ENCODE measurements at places on chromosomes 3 and 15.

DNA sequence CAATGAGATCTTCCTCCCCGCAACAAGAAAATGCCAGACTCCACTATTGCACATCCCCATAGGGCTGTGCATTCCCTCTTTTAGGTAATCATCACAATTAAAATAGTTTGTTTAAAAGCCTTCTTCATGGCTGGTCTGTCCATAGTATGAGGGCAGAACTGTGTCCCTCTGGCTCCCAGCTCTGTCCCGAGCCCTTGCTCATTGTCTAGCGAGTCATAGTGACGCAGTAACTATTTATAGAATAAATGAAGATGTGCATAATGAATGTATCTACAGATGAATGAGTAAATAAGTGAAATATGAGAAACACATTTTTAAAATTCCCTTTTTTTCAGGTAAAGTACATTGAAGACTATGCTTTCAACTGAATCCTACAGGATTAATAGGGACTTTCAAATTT lies 128.4 kb upstream of the TMC3 start:
- DNase-seq, result no peak

- no peak for DNase-seq
Measured at GRCh38 chr3:31903686-31904431, 77.2 kb downstream of the OSBPL10 start.

- DNase-seq, result no peak
Measured at GRCh38 chr3:193842029-193842798, 249.2 kb downstream of the OPA1 start.

- DNase-seq, result no peak
Measured at GRCh38 chr3:194999491-194999890, 271.5 kb downstream of the XXYLT1 start.

- DNase-seq, result no peak
Measured at GRCh38 chr3:133125171-133125570, 87.0 kb downstream of the TMEM108 start.

DNA sequence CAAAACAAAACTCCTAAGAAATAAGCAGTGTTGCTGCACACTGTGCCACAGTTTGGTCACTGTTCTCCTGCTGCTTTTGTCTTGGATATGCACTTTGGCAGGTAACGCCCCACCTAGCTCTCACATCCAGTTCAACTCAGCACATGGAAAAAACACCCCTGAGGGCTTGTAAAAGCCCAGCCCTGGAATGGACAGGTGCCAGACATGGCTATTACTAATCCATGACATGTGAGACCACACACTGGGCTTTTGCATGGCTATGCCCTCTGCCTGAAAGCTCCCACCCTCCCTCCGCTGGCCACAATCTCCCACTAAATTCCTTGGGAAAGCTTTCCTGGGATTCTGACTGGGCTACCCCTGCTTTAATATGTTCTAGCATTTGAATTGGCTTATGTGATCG lies 24.7 kb upstream of the ZBED2 start:
- DNase-seq, result no peak

DNA sequence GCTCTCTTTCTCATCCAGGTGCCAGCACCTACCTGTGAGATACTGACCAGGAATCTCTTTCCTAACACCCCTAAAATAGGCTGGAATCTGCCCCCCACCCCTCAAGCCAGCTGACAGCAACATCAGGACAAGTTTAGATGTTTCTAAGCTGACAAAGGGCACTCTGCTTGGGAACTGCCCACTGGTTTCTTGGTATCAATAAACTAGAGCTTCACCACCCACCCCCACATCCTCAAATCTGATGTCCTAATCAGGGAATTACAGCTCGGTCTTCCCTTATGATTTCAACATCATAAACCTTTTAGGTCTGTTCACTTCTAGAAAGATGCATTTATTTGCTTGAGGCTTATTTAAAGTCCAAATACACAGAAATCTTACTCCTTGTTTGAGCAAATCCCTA lies 34.7 kb downstream of the CEP19 start:
- no peak for DNase-seq

DNA sequence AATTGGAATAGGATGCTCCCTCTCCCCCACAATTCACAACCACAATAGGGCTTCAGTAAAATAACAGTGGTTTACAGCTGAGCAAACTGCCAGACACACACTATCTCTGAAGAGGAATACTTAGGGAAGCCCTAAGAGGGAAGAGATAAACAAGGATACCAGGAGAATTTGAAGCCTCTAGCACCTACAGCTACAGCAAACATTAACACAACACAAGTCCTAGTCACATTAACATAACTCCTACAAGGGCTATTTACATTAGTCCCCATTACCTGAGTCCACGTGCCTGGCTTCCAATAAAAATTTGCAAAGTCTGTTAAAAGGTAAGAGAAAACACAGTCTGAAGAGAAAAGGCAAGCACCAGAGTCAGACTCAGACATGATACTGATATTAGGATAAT lies 346.9 kb upstream of the CDIN1 start:
- no peak for DNase-seq

- no peak for DNase-seq
Measured at GRCh38 chr3:182979674-182980191, 605 bp downstream of the DCUN1D1 start.

- no peak for DNase-seq
Measured at GRCh38 chr15:74420193-74420905, 13.4 kb downstream of the SEMA7A start.

DNA sequence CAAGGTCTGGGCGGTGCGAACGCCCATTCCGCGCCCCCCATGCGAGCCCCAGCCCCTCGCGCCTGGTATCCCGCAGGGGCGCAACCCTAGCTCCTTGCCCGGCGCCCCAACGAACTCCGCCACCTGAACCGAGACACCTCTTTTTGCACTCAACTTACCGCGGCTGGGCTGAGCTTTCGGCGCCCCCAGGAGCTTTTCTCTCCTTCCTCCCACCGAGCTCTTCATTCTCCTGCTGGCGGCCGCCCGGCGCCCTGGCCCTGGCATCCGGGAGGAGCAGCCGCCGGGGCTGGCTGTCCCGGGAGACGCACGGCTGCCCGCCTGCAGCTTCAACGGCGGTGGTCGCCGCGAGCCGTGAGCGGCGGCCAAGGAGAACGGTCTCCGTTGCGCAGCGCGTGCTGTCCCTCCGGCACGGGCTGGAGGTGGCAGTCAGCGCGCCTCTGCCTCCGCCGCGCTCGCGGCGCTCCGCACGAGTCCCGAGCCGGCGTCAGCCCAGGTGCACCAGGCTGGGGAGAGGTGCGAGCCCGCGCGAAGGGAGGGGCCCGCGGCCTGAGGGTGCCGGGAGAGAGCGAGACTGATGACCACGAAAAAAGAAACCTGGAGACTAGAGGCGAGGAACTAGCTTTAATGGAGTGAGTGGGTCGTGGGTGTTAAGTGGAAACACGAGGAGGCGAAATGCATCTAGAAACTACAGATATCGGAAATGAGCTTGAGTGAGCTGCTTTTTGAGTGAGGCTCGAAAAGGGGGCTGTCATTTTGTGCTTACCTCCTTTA lies 621.5 kb upstream of the ZNF385D start:
- DNase-seq, result no peak

DNA sequence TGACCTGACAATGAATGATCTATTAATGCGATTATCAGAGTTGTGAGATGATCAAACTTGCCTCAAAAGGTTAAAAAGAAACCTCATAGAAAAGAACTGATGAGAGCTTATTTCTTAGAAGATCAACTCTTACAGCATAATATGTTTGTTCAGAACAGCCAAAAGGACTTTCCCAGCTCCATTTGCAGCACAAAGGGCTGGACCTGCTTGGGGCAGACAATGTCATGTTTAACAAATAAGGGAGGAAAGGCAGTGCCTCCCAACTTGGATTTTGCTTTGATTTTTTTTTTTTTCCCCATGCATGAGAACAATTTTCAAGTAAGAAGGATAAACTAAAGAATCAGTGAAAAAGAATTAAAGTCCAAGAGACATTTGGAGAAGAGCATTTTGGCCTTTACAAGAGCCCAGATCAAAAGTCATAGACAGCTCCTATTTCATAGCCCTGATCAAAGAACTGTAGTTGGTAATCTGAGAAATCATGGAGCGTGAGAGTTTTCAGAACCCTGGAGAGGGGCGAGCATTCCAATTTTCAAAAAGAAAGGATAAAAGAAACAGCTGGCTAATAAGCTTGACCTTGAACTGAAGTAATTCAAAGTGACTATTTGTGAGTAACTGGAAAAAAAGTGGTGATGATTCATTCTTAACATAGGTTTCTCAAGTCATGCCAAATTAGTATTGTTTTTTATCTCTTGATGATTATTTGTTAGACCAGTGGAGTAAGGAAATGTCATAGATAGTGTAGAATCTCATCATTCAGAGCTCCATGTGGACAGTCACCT lies 136.0 kb upstream of the CFAP20DC start:
- DNase-seq, result no peak

GRCh38 chr15:40630313-40630712 lies 36.3 kb downstream of the KNL1 start:
- DNase-seq, result no peak

- DNase-seq, result peak; percentile 20
Measured at GRCh38 chr3:179323197-179324110, 623 bp downstream of the ZNF639 start.

DNA sequence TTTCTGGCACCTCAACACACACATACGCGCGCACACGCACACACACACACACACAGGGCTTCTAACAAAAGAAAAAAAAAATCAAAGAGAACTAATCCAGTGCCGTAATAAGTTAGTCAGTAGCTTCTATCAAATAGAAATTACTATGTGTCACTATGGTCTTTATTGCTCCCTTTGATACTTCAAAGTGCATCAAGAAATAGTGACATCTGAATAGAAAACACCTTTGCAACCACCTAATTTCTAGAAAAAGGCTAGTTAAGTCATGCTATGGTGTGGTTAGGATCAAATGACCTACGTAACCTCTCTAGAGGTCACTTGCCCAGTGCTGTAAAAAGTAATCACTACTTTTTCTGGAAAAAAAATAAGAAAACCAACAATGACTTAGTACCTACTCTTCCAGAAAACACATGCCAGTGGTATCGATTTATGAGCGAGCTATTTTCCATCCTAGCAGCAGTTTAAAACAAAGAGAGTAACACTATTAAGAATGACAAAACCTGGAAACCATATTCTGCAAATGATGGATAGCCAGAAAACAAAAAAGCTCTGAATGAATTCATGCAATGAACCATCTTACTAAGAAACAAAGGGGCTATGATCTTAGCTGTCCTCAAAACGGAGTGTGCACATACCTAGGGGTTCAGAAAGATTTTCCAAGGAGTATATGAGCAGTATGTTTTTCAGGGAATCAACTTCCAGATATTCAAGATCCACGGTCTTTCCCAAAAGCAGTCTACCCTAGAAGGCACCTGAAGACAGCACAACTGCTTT lies 6.8 kb downstream of the AVEN start:
- no peak for DNase-seq

GRCh38 chr15:88835119-88835518 lies 31.9 kb downstream of the ACAN start:
- no peak for DNase-seq

DNA sequence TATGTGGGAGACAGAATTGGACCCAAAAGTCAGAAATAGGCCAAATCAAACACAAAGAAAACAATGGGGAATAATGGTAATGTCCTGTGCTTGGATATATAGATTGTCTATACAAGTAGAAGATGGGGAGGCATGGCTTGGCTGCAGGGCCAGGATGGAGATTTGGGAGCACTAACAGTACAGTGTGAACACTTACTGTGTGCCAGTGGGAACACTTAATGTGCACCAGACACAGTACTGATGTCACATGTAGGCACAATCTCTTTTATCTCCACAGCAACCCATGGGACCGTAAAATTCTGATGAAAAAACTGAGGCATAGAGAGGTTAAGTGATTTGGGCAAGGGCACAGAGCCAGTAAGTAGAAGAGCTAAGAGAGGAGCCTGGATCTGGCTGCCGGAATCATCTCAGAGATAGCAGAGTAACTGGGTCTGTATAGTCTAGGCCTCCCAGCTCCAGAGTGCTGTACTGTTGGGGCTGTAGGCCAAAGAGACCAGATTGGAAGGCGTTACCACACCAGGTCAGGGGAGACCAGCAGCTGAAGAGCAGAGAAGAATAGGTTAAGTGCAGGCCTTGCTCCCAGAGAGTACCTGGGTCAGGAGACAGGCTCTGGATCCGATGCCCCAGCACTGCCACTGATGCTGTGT lies 63.3 kb downstream of the RLBP1 start:
- DNase-seq, result no peak

GRCh38 chr3:47381317-47382157 lies 716 bp downstream of the PTPN23 start:
- DNase-seq, result peak; percentile 14

- no peak for DNase-seq
Measured at GRCh38 chr15:65913631-65914199, 44.4 kb downstream of the RAB11A start.

DNA sequence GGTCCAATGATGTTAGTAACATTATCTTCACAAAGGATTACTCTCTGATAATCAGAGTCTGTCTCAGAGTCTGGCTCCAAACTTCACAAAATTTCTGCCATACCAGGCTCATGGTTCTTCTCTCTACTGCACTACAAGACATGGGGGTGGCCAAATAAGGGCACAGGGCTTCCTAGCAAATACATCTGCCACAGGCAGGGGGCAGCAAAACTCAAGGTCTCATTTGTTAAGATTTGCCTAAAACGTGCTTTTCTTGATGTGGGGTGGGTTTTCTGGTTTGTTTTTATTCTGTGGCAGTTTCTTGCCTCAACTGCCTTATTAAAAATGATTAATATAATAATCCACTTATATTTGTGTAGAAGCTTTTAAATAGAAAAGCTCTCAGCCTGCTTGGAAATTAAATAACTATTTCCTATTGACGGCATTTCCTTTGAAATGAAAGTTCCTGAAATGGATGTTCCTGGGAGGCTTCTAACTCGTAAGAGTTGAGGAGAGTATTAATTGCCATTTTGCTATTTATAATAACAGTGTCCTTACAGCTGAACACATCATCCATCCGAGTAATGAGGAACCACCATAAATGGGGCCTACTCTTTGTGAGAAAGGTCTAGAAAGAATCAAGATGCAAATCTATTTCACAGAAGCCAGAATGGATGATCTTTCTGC lies 53.8 kb downstream of the SST start:
- DNase-seq, result peak; percentile 22

- DNase-seq, result no peak
Measured at GRCh38 chr15:77731945-77732344, 99.2 kb upstream of the LINGO1 start.

DNA sequence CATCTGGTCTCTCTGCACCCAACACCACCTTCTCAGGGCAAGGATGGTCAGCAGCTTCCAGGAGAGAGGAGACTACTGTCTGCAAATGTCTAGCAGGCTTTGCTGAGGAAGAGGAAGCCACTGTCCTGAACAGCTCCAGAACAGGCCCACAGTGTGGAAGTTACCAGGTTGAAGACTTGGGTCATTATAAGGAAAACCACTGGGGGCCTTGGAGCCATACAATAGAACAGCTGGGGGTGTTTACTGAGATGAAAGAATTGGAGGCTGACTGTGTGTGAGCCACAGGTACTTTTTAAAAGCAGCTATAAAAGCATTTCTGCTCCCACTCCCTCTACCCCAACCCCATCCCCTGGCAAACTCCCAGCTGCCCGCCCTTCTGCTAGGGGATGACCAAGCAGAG lies 24.2 kb downstream of the SRGAP3 start:
- no peak for DNase-seq

GRCh38 chr3:76627236-76627635 lies 412.7 kb upstream of the ROBO2 start:
- no peak for DNase-seq

GRCh38 chr3:4981665-4982494 lies 2.6 kb downstream of the BHLHE40 start:
- DNase-seq, result no peak
